Regular cardiac myocyte (primary cell): ENCODE measurements at places on chromosomes 3 and 15. TPM values are rescaled to one million over a fixed set of nuclear protein-coding genes. Genes with fewer than 3 reads are reported as not detected.

DGKG gene
- 4.4 and 5.1 TPM in 2 replicates for total RNA-seq

SERPINI2 gene
- total RNA-seq: not detected in 2 replicates

ATP13A5 gene
- total RNA-seq: not detected in 2 replicates

GASK1A gene
- 1.9 and 2.3 TPM in 2 replicates for total RNA-seq

CIDEC gene
- under 0.01 TPM in 1 of 2 replicates, not detected in the other for total RNA-seq

SELENOS gene
- total RNA-seq: 72.2 and 108 TPM in 2 replicates
